ENCODE measurements at places on chromosomes 4 and X.

- DNase-seq, result no peak
These were observed 218.4 kb upstream of the HCCS start for GRCh38 chrX:10892621-10893225.

DNA sequence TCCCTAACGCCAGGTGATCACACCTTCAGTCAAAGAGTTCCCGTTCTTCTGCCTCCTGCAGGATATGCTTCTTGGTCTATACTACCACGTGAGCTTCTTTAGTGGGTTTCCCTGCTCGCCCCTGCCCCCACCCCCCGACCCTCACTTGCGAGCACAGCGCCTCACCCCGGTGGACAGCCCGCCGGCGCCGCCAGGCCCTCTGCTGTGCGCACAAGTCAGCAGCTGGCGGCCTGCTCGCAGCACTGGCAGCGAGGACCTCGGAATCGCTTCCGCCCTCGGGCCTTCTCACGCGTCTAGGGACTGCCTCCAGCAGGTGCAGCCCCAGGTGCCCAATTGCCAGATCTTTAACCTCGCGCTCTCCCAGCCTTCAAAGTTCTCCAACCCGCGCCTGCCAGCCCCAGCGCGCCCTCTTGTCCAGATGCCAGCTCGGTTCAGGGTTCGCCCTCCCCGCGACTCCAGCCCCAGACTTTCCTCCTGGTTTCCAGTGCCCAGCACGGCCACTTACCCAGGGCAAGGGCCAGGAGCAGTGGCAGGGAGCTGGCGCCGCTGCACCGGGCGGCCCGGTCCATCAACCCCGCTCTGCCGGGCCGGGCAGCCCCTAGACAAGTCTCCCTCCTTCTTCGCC lies 454 bp downstream of the BTC start:
- no peak for DNase-seq

DNA sequence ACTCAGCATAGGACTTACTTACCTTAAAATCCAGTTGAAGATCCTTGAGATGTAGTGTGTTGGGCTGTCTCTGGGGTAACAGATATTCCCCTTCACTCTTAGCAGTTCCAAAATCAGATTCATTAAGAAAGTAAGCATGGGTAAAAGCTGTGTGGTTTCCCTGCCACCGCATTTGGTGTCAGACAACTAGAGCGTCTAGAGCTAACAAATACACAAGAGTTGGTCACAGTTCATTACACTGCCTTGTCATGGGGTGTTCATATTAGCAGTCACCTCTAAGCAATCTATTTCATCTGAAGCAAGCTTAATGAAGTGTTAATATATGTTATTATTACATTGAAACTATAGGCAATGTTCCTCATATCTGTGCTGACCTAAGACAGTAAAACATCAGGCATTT lies 342.8 kb downstream of the PPARGC1A start:
- no peak for DNase-seq

GRCh38 chr4:174490451-174490961 lies 31.8 kb downstream of the HPGD start:
- DNase-seq, result no peak

DNA sequence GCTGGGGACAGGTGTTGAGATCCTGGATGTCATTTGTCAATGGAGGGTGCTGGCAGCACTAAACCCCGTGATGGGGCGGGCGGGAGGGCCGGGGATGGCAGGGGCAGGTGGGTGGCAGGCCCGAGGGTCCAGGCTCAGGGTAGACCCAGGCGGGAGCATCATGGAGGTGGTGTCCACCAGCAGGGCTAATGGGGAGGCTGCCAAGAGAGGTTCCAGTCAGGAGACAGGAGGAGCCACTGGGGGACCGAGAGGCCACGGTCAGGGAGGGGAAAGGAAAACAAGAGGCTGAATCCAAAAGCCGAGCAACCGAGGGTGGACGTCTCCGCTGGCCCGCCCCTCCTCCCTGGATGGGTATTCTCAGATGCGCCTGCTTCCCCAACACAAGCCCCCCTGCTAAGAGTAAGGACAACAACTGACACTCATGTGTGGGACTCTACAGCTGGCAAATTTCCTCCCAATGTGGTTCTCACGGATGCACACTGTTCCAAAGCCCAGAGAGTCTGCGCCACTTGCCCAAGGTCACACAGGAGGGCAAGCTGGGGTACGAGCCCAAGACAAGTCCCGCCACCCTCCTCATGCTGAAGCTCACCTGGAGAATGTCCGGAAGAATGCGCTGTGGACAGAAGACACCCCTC lies 132.0 kb downstream of the CPZ start:
- no peak for DNase-seq

DNA sequence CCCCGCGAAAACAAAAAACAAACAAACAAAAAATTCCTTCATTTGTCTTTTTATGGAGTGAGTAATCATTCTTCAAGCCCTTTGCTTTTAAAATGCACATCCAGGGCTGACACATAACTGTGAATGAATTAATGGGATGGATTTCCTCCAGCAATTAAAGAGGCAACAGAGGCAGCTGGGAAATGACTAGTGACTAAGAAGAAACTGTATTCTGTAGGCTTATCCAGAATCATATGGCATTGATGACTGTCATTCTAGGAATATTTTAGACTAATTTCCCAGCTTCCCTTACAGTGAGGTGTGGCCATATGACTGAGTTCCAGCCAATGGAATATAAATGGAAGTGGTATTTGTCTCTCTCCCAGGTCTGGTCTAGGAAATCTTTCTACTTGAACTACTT lies 46.8 kb upstream of the PDE5A start:
- DNase-seq, result no peak

GRCh38 chr4:145130788-145131399 lies 32.8 kb downstream of the ABCE1 start:
- no peak for DNase-seq

- DNase-seq, result no peak
These were observed 155.1 kb downstream of the PPP3CA start for GRCh38 chr4:101192244-101192643.

GRCh38 chr4:97500423-97500822 lies 642.9 kb downstream of the STPG2 start:
- DNase-seq, result no peak

DNA sequence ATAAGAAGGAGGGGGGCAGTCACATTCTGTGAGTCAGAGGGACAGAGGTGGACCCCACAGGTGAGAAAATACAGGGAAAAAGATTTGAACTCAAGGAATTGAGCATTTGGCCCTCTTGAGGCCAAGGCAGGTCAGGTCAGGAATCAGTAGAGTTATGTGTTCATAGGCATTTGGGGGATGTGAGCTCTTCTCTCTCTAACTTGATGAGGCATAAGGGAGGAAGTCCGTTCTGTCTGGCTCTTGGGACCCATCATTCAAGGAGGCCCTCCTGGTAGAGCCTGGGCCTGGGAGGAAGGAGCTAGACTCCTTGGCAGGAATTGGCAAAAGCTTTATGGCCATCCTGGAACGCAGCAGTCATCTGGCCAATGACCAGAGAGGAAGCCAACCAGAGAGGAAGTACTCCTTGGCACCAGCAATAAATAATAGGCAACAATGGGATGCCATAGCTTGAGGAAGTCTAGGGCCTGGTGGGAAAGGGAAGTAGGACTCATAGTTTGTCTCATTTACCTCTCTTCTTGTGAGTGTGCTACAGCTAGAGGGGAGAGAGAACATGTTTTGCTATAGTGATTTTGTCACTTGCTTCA lies 53.0 kb downstream of the MSN start:
- no peak for DNase-seq

DNA sequence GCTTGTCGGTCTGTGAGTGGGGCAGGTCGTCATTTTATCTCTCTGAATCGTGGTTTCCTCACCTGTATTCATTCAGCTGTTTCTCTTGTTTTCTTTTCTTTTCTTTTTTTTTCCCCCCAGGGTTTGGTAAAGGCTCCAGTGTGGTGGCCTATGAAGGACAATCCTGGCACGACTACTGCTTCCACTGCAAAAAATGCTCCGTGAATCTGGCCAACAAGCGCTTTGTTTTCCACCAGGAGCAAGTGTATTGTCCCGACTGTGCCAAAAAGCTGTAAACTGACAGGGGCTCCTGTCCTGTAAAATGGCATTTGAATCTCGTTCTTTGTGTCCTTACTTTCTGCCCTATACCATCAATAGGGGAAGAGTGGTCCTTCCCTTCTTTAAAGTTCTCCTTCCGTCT lies 41.4 kb downstream of the MAP7D3 start:
- DNase-seq, result no peak

DNA sequence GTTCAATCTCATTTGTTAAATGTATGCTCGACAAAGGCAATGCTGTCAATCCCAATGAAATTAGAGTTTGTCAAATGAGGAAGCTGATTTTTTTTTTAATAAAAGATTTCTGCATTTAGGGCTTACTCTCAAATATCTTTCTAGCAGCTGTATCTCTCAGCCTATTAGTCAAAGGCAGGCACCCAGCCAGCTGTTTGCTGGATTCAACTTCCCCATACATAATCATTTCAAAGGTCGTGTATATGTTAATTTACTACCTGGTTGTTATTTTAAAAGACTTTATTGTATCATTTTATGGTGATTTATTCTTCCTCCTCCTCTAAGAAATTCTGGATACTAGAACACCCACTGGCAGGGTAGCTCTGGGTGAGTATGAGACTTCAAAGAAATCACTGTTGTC lies 27.1 kb downstream of the RAI2 start:
- DNase-seq, result no peak

DNA sequence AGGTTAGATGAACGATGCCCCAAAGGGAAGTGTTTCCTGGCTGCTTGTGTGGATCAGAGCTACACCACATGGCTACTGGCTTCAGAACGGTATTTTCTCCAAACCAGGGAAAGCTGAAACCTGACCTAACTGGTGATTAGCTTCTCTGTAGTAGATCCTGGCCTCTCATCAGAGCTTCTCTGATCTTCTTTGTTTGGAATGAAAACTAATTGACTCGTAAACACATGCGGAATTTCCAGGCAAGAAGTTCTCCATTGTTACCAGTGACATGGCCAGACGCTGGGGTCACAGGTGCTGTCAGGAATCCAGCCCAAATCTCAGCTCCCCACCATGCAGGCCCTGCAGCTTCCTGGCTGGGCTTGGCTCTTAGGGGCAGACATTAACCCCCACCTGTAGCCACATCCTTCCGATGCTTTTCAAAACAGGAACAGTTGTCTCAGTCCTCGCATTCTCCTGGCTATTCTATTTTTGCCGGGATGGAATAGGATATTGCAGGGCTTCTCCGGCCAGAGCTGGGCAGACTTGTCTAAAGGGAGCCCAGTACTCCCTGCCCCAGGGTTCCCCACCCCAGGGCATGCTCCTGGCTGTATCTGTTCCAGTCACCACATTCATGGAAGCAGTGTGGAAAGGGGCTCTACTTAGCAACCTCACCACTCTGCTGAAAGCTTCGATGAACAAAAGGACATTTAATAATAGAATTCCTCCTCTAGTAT lies 305.4 kb upstream of the F9 start:
- DNase-seq, result no peak

GRCh38 chr4:139454111-139455045 lies at the start of gene RAB33B:
Gene RAB33B (plus strand): TSS chr4:139454121. CDS start chr4:139454196, 75 bp downstream.
- no peak for DNase-seq

DNA sequence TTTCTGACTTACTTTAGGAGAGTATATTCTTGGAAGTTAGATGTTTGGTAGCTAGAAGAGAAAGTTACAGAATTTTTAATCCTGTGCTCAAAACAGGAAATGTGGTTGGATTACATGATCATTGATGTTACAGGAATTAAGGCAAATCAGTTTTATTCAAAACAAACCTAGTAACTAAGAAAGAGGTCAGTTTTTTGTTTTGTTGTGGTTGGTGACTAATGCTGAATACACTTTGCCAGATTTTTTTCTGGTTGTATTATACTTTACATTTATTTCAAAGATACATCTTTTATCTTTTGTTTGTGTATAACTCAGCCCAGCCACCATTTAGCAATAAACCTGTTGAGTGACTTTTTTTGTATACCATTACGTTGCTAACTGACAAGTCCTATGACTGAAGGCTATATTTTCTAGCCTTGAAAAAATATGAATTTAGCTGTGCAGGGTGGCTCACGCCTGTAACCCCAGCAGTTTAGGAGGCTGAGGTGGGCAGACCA lies 116.7 kb downstream of the KLHL8 start:
- DNase-seq, result no peak

GRCh38 chrX:72020204-72020603 lies 109.6 kb downstream of the NHSL2 start:
- DNase-seq, result no peak

- no peak for DNase-seq
These were observed 539.6 kb upstream of the DIPK2B start for GRCh38 chrX:45740291-45740690.

DNA sequence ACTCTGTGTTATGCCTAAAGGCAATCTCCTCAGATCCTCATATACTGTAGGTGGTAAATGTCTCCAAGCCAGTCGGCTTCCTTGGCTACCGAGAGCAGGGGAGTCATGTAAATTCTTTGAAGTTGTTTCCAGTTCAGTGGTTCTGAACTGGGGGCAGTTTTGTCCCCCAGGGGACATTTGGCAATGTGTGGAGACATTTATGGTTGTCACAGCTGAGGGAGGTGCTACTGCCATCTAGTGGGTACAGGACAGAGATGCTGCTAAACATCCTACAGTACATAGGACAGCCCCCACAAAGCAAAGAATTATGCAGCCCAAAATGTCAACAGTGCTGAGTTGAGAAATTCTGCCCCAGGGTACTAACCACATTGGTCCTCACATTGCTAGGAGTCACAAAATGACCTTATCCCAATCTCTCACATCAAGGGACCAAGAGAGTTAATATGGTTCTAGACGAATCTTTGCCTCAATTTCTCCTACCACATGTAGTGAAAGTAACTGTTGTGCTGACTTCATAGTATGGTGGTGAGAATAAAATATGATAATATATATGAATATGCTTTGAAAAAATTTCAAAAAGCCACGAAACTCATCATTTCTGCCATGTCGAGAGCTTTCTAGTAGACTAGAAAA lies 104.4 kb upstream of the ARHGAP24 start:
- DNase-seq, result no peak

All from stimulated activated CD8-positive, alpha-beta memory T cell treated with anti-CD3 and anti-CD28 coated beads, Interleukin-15, amount 100 ng/mL, for 1 hour (primary cell).